ENCODE measurements at places on chromosomes 3 and 15.

DNA sequence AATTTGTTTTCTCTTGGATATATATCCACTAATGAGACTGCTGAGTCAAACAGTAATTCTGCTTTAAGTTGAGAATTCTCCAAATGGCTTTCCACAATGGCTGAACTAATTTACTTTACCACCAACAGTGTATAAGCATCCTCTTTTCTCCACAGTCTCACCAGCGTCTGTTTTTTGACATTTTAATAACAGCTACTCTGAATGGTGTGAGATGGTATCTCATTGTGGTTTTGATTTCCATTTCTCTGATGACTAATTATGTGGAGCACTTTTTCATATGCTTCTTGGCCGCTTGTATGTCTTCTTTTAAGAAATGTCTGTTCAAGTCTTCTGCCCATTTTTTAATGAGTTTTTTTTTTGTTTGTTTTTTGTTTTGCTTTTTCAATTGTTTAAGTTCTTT lies 206.2 kb downstream of the CTNNB1 start:
- no peak for DNase-seq

DNA sequence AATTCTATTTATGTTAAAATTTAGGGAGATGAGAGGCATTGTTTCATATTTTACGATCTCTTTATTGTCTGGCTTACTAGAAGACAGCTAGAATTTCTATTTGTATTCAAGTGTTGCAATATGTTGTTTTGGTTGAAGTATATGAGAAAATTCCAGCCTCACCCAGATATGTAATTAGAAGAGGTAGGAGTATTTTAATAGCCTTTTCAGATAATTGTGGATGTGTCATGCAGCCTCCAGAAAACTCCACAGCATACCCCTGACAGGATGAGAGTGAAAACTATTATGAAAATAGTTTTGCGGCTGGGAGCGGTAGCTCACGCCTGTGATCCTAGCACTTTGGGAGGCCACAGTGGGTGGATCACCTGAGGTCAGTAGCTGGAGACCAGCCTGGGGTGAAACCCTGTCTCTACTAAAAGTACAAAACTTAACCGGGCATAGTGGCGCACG lies 21.5 kb upstream of the USP3 start:
- DNase-seq: no peak

DNA sequence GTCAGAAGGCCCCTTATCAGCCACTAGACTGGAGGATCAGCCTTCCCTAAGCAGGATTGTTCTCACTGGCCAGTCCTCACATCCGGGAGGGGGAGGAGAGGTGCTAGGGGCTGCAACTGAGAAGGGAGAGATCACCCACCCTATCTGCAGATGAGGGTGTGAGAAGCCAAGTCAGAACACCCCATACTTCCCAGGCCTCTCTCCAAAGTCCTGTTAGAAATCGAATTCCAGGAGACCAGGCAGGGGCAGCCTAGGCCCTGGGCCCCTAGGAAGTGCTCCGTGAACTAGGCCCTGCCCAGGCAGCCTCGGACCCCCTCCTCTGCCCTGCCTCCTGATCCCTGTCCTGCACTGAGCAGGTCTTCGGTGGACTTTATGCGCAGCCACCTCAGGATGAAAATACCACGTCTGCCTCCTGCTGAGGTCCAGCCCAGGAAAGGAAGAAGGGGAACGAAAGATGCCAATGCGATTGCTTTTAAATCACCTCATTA lies 933 bp downstream of the DZIP1L start:
- DNase-seq: no peak

DNA sequence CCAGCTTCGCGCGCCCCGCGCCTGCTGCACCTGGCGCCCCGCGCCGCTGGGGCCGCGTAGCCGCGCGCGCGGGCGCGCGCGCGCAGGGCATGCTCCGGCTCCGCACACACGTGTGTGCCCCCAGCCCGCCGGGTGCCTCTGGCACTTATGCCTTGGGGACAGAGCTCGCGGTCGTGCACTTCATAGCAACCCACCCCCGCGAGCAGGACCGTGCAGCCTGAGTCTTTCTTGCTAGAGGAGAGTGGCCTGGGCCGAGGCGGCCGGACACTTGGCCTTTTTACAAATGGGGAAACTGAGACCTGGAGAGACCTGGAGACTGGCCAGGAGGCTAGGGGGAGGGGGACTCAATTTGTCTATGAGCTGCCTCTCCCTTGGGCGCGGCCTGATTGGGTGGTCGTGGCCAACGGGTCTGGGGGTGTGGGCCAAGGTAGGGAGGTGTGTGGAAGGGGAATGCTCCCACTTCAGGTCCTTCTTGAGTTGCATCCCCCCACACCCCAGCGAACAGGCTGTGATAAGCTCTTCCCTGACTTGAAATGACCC lies 562 bp downstream of the NBEAL2 start:
- DNase-seq: no peak

DNA sequence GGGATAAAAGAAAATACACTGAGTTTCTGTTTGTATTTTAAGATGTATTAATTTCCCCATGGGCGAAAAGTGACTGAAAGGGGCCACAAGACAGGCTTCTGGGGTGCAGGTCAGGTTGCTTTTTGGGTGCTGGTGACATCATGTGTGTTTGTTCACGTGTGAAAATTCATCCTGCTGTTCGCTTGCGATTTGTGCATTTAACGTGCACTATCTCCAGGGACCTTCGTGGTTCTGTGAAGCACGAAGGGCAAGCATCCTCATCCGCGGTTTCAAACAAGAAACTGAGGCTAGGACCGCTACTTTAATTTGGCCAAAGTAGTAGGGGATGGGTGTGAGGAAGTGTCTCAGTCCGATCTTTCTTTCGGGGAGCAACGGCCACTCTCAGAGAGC lies 1.6 kb upstream of the SMAD6 start:
- no peak for DNase-seq

DNA sequence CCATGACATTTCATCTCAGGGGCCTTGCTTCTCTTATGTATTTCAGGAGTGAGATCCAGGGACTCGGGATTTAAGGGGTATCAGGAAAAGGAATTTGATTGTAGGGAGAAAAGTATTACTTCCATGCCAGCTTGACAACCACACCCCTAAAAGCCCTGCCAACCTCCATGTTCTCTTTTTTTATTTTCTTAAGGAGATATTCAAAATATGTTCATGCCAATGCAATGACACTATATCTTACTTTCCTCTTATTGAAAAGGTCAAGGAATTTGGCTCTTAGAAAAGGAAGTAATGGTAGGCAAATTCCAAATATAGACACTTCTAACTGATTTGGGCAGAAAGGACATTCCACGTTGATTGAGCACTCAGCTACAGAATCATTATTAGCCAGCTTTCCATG lies 407.5 kb upstream of the NECTIN3 start:
- no peak for DNase-seq

- no peak for DNase-seq
Measured at GRCh38 chr3:197135212-197135611, 105.6 kb upstream of the MELTF start.

- DNase-seq: no peak
Measured at GRCh38 chr3:124639406-124640237, 90.6 kb upstream of the UMPS start.

DNA sequence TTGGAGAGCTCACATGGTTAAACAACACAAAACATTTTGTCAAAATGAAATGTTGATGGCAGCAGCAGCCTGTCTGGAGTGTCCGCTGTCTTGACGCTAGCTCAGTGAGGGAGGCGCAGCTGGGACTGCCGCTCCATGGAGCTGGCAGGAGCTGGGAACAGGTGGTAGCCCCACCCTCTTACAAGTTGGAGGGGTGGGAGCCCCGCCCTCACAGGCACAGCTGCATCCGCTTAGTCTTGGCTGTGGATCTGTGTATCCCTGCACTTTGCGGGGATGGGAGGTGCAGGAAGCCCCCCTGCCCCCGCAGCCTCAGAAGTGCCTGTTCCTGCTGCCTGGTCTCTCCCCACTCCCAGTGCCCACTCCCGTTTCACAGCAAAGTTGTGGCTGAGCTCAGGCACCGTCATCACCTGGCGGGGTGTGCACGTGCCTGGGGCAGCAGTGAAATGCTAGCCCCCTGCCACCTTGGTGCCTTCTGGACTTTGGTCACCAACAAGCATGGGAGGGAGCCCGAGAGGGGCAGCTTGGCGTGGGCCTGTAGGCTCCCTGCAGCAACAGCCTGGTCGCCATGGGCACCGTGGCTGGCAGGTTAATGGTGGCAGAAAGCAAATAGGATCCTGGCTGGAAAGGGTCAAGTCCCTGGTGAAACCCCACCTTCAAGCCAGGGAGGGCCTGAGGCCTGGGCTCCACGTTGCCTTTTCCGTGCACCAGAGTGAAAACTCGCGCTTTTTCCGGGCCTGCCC lies 53.8 kb upstream of the CADM2 start:
- no peak for DNase-seq

GRCh38 chr15:74428970-74429780 lies 4.6 kb downstream of the SEMA7A start:
- no peak for DNase-seq

DNA sequence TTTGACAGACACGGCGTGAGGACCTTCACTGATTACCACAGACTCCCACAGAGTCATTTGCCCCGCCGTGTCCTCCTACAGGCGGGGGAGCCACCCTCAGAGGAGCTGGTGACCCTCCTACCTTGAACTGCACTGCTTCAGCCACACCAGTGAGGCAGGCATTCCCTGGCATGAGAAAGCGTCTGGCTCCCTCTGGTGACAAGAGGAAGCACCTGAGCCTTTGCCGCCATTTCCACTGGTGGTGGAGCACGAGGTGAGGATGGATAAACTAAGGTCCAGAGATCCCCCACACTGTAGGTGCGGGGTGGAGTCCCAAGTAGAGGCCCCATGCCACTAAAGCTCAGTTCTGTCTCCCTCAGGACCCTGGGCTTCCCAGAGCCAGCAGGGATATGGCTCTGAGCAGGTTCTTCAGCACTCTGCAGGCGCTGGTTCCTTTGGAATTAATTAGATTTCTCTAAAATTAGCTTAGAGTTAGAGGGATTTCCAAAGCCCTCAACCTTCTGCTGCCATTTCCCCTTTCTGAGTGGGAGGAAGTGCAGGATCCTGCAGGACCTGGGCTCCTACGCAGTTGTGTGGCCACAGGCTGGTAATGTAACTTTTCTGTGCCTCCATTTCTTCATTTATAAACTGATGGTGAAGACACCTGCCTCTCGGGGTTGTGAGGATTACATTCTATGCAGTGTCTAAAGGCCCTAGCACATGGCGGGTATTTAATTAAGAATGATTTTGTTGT lies 224.0 kb downstream of the SLCO3A1 start:
- peak; percentile 16 for DNase-seq

GRCh38 chr3:195095704-195096036 lies 175.3 kb downstream of the XXYLT1 start:
- DNase-seq: no peak

DNA sequence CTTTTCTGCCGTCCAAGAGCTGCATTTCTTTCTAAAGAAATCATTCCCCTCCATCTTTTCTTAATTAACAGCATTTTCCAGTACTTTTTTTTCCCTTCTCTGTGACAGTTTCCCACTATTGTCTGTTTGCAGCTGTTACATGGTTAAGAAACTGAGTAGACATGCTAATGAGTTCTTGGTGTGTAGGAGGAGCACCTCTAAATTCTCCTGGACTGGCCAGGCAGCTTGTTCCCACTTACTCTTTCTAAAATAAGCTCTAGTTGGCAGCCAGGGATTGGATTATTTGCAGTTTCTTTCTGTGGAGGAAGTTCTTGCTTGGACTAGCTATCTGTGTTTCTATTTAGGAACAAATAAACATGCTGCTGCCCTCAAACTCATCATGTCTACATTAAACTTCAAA lies 235.1 kb upstream of the GAP43 start:
- DNase-seq: no peak

- no peak for DNase-seq
Measured at GRCh38 chr3:37852097-37852496, 9.6 kb upstream of the CTDSPL start.
